ENCODE measurements at places on chromosomes 7 and 10.

GRCh38 chr10:34522546-34522945 is 292.6 kb downstream of the PARD3 start:
- DNase-seq = no peak

DNA sequence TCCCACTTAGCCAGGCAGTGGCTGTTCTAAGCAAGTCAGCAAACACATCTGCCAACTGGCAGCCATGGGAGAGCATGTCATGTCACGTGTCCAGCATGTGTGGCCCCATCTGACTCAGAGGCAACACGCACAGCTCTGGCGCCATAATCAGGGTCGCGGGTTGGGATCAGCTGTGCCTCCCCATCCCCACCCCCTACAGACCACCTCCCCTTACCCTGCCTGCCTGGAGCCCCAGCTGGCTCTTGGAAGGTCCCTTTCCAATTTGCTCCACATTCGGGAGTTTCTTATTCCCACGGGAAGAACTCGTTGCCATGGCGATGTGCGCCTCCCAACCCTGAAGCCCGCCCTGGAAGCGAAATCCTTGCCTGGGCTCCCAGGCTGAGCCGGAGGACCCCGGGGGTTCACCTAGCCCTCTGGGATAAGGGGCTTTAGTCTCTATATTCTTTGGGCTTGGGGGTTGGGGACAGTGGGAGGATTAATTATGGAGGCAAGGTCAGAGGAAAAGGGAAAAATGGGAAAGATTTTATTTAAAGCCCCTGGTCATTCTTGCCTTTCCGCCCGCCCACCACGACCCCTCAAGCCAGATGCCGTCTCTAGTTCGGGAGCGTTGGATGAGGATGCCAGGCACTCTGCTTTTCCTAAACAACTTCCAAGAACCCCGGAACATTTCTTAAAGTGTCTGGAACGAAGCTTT is 283.7 kb downstream of the ZEB1 start:
- DNase-seq = no peak

GRCh38 chr7:22842383-22842941 is 19.8 kb upstream of the TOMM7 start:
- no peak for DNase-seq

GRCh38 chr10:131073469-131074035 is 238.0 kb downstream of the TCERG1L start:
- no peak for DNase-seq

DNA sequence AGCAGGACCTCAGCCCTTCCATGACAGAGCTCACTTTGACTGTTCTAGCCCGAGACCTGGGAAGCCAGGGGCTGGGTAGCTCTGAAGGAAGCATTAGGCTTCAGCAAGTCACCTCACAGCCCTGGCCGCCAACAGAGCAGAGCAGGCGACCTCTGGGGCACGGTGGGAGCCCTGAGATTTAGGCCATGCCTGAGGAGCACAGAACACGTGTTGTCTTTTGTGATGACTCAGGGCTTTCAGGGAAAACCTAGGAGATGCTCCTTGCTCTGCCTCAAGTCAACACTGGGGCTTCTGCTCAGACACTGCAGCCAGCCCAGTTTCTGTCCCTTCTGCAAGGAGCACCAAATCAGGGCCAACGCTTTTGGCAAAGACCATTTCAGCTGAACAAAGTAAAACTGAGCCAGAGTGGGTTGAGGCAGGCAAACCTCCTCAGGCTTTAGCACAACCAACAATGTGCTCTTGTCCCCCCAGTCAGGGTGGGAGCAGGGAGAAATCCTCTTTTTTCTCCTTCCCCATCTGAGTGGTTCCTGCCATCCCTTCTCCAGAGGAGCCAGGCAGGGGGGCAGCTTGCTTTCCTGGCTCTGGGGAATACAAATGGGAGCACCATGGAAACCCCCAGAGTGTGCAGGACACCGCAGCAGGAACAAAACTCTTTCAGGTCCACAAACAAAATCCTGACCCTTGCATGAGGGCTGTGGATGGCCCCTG is 14.4 kb downstream of the CAMK2G start:
- DNase-seq = no peak

DNA sequence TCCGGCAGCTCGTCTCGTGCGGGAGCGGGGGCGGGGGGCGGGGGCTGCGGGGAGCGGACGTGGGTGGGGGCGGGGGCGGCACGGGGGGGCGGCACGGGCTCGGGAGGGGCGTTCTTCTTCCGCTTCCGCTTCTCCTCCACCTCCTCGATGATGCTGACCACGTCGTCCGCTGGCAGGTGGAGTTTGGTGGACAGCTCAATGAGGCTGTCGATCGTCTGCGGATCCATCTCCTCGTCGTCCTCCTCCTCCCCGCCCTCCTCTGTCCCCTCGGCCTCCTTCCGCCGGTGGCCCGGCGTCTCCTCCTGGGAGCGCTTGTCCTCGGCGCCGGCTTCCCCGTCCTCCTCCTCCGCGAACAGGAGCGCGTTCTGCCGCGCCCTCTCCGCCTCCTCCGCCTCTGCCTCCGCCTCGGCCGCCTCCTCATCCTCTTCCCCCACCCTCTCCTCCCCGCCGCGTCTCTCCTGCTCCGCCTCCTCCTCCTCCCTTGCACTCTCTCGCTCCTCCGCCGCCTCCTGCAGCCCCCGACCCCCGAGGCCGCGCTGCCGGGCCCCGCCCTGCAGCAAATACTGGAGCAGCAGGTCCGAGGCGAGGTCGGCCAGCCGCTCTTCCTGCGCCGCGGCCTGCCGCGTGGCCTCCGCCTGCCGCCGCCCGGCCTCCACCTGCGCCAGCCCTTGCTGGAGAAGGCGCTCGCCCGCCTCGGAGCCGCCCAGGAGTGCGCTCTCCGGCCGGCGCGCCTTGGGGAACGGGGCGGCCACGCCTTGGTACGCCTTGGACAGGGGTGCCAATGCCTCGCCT is 1.9 kb downstream of the VGF start:
- no peak for DNase-seq

- no peak for DNase-seq
Measured at GRCh38 chr7:39433550-39433949, 132.7 kb upstream of the YAE1 start.

GRCh38 chr10:32960022-32960421 is 2.0 kb upstream of the ITGB1 start:
- no peak for DNase-seq

- DNase-seq = no peak
Measured at GRCh38 chr10:12603766-12604470, 254.6 kb downstream of the CAMK1D start.

GRCh38 chr7:102258749-102259107 is 27.9 kb upstream of the SH2B2 start:
- DNase-seq = no peak

DNA sequence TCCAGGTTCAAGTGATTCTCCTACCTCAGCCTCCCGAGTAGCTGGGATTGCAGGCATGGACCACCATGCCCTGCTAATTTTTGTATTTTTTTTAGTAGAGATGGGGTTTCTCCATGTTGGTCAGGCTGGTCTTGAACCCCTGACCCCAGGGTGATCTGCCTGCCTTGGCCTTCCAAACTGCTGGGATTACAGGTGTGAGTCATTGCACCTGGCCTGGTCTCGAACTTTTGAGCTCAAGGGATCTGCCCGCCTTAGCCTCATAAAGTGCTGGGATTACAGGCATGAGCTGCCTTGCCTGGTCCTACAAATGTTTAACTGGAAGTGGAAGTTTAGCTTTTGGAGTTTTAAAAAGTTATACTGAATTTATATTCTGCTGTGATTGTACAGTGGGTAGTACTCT is 2.8 kb downstream of the MLLT10 start:
- DNase-seq = no peak

GRCh38 chr10:28363376-28363775 is 60.5 kb upstream of the MPP7 start:
- no peak for DNase-seq

DNA sequence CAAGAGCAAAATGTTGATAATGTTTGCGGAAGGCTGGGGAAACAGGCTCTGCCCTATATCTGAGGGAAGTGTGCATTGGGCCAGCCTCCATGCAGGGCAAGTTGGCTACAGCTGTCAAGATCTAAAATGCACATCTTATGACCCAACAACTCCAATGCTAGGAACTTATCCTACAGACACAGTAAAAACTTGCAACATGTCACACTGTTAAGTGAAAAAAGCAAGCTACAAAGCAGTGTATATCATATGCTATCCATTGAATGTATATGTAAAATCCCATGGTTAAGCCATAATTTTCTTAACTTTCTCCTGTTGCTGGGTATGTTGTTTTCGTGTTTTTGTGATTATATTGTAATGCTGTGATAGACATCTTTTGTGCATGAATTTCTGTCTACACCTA is 16.3 kb upstream of the KAT6B start:
- no peak for DNase-seq

GRCh38 chr7:74993121-74993520 is 28.6 kb downstream of the CASTOR2 start:
- DNase-seq = no peak

- no peak for DNase-seq
Measured at GRCh38 chr10:85641479-85642009, 725.1 kb downstream of the GRID1 start.

GRCh38 chr7:141430455-141431139 is 120.6 kb upstream of the AGK start:
- DNase-seq = no peak

DNA sequence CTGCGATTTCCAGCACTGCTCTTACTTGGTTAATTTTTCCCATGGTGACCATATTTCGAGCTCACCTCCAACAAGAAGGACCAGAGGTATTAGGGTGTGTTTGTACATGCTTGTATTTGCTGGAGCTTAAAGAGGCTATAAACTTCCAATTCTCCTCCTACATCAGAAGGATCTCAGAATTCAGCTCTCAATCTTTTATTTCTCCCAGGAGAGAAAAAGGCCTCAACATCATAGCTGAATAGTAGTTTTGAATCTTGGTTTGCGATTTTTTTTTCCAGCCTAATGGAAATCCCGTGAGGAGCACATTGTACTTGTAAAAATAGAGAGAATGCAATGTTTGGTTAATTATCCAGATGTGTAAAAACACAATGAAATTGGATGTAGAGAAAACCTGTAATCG is 69.7 kb downstream of the CPVL start:
- DNase-seq = no peak

DNA sequence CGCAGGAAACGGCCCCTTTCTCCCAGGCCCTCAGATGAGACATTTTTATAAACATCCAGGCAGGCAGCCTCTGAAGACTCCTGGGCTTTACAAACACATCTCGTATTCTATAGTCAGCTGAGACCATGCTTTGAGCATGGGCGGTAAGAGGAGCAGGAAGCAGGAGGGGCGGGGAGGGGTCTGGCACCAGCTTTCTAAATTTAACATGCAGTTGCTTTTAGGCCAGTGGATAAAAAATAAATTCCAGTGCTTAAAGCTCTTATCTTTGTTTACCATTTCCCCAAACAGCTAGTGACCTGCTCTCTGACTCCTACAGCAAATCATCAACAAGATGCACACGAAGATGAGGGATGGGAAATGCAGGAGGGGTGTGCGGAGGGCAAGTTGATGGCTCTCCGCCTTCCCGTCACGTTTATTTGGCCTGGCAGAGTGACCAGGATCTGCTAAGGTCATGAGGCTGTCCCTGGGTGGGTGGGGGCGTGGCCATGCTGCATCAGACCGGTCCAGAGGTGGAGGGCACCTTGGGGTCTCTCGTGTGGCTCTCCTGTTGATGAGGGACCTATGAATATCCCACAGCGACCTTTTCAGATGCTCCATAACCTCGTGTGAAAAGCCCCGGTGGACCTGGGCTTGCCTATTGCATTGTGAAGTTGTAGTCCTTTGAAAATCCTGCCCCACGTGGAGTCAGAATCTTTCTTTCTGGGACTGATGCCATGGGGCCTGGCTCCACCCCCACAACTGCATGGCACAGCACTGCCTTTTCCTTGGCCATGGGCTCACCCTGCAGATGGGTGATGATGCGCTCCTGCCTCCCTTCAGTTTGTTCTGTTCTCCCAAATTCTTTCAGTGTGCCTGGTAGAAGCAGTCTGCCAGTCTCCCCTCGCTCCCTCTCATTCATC is 67.5 kb downstream of the PARP12 start:
- no peak for DNase-seq

GRCh38 chr7:129169686-129170440 is 18.6 kb upstream of the SMO start:
- DNase-seq = no peak

DNA sequence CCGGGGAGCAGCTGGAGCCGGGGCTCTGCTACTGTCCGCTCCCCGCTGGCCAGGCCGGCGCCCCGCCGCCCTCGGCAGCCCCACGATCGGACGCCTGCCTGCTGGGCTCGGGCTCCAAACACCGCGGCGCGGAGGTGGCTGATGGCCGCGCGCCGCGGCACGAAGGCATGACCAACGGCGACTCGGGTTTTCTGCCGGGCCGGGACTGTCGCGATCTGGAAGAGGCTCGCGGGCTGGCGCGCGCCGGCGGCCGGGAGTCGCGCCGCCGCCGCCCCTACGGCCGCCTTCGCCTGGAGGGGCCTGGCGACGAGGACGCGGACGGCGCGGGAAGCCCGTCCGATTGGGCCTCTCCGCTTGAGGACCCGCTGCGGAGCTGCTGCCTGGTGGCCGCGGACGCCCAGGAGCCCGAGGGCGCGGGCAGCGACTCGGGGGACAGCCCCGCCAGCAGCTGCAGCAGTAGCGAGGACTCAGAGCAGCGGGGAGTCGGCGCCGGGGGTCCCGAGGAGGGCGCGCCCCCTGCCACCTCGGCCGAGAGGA is 570 bp downstream of the TBC1D12 start:
- no peak for DNase-seq

DNA sequence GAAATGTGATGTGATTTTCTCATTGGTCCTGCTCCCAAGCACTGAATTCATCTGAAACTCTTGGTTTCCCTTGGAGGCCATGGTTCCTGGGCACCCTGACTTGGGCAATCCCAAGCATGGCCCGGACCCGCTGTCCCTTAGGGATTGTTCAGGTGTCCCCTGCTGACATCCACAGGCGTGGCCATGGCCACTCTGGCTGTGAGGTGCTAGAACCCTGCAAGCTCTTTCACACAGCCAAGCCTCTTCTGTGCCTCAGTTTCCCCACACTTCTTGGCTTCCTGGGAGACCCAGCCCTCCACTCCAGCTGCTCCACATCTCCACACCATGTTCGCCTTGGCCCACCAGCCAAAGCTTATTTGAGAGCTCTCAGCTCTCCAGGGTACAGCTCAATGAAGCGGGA is 12.0 kb upstream of the AZGP1 start:
- no peak for DNase-seq

- DNase-seq = no peak
Measured at GRCh38 chr7:137801003-137801402, 45.8 kb downstream of the DGKI start.

- DNase-seq = no peak
Measured at GRCh38 chr10:79089632-79090031, 20.9 kb downstream of the ZMIZ1 start.

GRCh38 chr7:116032886-116033285 is 2.3 kb upstream of the TFEC start:
- no peak for DNase-seq

GRCh38 chr10:33279811-33280602 is 54.5 kb downstream of the NRP1 start:
- DNase-seq = no peak

Data from stimulated activated CD4-positive, alpha-beta T cell treated with anti-CD3 and anti-CD28 coated beads, TNF-alpha, amount 100 ng/mL, for 24 hours (primary cell).